ENCODE measurements at places on chromosomes 6 and 20.

DNA sequence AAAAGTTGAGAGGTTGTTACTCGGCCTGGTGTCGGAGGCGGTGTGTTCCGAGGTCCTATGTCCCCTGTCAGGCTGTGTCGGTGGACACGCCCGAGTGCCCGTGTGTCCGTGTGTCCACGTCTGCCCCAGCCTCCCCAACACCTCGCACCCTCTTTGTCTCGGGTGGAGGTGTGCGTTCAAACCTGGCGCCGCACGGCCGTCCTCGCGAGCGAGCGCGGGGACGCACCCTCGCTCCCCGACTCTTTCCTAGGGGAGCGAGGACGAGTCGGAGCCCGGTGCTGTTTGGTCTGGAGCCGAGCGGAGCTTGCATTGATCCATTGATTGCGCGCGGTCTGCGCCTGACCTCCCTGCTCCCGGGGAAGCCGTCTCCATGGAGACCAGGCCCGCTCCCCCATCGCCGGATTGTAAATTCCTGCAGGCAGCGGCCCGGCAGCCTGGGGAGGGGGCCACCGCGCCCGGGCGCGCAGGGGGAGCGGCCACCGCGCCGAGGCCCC is 411 bp upstream of the SCUBE3 start:
- DNase-seq = no peak

DNA sequence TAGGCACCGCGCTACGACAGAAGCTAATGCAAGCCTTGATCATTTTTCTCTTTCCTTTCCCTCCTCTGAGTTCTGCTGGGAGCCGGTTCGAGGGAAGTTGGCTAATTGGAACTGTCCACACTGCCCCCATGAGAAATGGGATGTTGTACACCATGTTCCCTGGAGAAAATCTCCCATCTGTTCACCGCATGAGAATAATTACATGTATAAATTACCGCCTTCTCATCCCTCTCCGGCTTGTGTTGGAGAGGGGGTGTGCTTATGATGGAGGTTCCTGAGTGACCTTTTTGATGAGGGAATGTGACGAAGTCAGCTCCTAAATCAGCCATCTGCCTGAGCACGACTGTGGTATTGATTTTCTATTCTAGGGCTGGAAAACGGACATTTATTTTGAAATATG is 320.2 kb upstream of the SULF2 start:
- no peak for DNase-seq

- DNase-seq = peak; percentile 26
Measured at GRCh38 chr6:90885611-90886056, 298.8 kb upstream of the MAP3K7 start.

DNA sequence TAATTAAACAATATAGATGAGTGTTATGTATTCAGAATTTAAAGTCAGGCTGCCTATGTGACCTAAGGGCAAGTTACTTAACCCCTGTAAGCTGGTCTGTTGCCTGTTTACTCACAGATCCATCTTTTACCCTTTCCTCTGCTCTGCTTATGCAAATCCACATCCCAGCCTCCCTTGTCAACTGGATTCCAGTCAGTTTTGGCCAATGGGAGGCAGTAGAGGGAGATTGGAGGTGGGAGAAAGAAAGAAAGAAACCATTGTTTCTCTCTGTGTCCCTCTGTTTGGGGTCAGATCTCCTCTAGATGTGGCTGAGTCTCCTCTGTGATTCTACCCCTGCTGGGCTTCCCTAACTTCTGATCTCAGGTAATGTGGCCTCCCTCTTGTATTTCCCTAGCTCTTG is 266.8 kb upstream of the PLN start:
- no peak for DNase-seq

DNA sequence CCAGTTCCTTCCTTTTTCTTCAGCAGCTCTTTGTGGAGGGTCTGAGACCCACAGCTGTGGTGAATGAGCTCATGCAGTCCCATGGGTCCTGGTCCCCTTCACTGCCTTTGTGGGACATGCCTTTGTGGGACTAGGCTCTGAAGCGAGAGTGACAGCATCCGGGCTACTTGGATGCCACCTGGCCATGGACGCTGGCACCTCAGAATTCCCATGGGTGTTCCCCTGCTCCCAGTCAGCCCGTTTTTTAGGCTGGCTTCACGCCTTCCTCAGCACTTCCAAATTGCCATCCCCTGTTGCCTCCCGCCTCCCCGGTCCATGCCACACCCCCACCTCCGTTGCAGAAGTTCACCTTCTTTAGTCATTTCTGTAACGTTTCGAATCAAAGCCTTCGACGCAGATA is 45.1 kb downstream of the RAMACL start:
- DNase-seq = no peak

DNA sequence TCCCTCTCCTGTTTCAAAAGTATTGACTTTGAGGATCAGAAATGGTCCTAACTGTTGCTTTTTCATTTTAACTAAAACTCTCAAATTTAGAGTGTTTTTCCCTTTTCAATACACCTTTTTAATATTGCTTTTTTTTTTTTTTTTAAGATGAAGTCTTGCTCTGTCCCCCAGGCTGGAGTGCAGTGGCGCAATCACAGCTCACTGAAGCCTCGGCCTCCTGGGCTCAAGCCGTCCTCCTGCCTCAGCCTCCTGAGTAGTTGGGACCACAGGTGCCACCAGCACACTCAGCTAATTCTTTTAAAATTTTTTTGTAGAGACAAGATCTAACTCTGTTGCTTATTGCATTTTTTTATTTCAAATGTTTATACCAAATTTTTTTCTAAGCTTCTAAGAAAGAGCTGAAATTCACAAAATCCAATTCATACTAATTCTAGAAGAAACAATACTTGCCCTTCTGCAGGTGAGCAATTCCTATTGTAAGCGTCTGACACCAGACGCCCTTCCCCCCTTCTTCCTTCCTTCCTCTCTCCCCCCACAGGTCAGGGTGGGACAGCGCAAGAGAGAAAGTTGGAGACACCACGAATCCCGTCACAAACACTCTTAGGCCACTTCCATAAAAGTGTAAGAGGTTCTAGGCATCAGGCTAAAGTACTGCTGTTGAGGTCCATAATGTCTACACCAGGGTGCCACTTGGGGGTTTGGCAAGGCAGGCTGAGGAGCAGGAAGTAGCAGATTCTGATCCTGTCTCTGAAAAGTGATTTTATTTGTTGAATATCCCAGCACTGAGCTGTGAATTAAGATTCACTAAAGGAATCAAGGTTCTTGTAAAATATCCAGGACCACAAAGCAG is 12.8 kb downstream of the DLL1 start:
- no peak for DNase-seq

GRCh38 chr6:160188773-160189172 is 67.2 kb downstream of the SLC22A1 start:
- no peak for DNase-seq

DNA sequence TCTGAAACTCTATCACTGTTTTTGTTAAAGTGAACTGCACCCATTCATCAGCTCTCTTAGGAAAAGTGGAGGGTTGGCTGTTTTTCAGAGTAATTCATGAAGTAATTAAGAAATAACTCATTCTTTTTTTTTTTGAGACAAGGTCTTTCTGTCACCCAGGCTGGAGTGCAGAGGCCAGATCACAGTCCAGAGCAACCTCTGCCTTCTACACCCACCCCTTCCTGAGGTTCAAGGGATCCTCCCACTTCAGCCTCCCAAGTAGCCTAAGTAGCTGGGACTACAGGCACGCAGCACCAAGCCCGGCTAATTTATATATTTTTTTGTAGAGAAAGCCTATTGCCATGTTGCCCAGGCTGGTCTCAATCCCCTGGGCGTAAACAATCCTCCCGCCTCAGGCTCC is 2.6 kb downstream of the ZNFX1 start:
- DNase-seq = no peak

DNA sequence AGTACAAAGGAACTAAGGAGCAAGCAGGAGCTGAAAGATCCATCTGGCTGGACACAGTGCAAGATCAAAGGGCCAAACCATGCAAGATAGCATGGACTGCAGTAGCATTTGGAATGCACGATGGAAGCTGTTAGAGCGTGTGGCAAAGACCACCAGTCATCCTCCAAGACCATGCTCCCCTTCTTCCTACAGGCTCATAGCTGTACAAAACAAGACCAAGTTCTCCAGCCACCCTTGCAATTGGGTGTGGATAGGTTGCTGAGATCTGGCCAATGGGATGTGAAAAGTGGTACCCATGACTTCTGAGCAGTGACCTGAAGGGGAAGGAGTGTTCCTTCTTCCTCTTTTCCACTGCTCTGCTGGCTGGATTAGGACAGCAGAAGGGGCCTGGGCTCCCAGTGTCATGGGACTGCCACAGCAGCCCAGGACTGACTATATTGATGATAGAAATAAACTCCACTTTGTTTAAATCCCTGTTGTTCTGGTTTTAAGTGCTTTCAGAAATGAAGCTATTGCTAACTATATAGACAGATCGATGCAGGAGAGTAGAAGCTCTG is 64.9 kb downstream of the SLC22A23 start:
- no peak for DNase-seq

DNA sequence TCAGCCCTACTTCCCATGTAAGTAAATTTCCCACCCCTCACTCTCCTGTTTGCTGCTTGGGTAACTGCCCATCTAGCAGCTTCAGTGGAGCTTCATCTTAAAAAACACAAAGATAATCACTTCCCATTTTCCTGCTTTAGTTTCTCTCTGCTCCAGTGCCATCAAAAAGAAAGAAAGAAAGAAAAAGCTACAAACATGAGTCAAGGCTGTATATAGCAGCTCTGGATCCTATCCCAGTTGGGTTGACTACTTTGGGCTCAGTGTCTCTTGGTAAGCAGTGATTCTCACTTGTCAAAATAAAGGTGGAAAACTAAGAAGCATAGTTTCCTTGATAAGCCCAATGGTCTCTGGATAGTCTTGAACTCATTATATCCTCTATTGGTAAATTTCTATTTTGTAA is 48.7 kb upstream of the SRPK1 start:
- no peak for DNase-seq

- DNase-seq = peak; percentile 65
Measured at GRCh38 chr6:42131531-42131930, 10.9 kb downstream of the C6orf132 start.

DNA sequence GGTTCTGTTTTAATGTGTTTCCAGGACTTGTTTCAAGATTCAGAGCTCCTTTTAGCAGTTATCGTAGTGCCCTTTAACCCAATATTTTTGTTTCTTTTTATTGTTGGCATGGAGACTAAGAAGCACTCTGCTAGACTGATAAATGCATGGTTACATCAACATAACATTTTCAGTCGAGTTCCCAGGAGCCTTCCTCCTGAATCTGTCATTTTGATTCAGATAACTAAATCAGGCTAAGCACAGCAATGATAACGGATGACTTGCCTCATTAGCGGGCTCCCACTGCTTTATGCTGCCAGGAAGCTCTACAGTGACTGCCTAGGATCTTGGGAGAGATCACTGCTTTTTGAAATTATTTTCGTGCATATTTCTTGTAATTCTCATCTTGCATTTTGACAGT is 772.8 kb upstream of the GJE1 start:
- DNase-seq = peak; percentile 31

GRCh38 chr6:138811866-138812265 is 16.0 kb downstream of the ECT2L start:
- DNase-seq = no peak

- no peak for DNase-seq
Measured at GRCh38 chr6:145836170-145836569, 21.6 kb upstream of the FBXO30 start.

DNA sequence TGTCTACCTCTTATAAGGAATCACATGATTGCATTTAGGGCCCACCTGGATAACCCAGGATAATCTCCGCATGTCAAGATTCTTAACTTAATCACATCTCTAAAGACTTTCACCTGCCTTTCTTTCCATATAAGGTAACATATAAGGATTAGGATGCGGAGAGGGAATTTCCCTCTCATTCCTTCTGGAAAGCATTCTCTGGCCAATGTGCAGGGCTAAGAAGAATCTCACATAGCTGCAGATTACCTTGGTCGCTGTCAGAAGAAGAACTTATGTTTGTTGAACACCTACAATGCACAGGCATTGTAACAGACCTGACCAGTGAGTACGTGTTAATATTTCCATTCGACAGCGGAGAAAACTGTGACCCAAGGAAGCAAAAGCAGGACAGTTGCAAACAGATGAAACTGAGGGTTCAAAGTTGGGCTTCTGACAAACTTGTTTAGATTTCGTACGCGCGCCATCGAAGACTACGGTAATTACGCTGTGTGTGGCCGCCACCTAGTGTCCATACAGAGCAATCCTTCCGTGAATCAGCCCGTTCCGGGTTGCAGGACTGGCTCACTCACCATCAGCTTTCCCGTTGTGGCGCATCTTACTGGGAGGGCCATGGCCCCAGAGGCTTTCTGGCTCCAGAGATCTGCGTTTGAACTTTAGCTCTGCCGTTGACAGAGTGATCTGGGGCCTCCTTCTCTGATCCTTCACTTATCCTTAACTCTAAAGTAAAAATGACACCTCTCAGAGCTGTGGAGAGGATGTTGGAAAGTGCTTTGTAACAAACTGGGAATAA is 9.5 kb downstream of the C20orf202 start:
- DNase-seq = peak; percentile 28

DNA sequence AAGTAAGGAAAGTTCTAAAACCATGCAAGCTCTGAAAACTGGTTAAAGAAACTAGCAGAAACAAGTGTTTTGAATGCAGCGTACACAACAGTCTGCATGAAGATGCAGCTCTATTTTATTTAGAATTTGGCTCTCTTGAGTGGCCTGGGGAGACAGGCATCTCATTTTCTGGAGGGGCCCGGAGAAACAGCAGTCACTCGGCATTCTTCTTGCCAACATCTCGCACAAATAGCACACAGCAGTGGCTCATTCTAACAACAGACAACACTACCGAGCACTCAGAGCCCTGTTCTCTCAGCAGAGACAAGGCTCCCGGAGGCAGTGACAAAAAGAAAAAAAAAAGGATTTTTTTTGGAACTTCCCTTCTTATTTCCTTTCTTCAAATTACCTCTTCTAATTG is 108.5 kb upstream of the STMND1 start:
- DNase-seq = no peak

DNA sequence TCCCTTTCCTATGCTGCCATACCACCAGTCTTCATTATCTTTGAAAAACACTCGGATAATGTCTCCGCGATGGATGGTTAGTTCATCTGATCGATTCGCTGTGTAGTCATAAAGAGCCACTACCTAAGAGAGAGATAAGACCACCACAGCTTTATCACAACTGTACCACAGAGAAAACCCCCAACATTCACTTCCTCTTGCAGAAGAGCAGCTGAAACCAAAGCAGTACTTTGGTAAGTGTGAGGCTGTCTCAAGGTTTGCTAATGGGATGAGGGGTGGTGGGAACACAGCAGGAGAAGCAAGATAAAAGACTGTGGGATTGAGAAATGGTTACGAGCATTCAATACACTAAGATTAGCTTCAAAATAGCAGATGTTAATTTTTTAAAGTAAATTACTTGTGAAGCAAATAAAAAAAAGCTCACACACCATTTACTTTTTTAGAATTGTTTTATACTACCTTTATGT is 142.1 kb downstream of the MYB start:
- peak; percentile 20 for DNase-seq
